ENCODE measurements at places on chromosomes 4 and X.

DNA sequence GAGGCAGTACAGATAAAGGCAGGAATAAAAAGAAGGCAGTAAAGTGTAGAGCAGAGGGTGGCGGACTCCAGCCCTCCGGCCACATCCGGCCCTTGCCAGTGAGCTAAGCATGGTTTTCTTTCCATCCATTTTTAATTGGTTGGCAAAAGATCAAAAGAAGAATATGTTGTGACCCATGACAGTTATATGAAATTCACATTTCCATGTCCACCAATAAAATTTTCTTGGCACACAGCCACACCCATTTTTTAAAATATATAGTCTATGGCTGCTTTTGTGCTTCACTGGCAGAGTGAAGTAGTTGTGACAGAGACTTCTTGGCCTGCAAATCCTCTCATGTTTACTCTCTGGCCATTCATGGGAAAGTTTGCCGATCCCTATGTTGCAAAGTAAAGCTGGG lies 29.8 kb downstream of the SLC9A6 start:
- DNase-seq, result no peak

DNA sequence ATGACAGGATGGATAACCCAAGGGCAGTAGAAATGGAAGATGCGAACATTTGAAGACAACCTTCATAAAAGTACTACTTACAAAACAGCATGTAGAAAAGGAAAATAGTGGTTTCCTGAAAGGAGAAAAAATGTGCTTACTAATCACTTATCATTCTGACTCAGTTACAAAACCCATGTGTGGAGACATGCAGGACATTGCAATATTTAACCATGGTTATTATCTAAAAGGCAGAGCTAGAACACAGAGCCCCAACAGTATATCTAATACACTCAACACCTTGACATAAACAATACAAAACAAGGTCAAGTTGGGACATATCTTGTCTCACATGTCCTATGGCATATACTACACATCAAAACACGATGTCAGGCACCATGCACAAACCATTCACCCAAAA lies 55.9 kb downstream of the EIF4E start:
- DNase-seq, result no peak

DNA sequence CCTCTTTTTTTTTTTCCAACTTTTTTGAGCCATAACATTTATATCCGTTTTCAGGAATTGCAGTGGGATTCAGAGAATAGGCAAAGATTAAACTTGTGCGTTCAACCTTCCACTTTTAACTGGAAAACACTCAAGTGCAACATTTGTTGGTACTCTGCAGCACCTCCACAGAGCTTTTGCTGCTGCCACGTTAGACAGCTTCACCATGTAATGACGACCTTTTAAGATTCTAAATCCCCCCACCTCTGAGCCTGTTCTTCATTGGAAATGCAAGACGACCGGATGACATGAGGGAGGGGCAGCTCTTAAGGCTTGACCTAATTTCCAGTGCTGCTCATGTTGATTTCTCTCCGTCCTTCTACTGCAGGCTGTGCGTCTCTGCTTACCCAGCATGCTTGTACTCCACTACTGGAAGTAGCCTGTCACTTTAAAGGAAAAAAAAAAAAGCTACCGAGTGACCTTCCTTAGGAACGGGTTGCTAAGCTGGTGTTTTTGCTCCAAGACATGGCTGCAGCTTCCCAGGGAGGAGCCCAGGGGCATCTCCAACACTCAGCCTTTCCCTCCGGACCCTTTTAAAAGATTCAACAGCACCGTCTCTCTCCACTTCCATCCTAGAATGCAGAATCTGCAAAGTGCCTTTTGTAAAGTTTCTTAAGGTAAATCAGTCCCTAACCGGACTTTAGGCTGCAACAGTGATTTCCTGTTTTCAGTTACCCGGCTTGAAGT lies at the start of gene CC2D2A:
TSS of gene CC2D2A (plus strand) at position 481 of the 726 bp plus-strand sequence. CDS start 6,051 bp downstream, outside the sequence.
- no peak for DNase-seq

GRCh38 chrX:151177141-151178027 lies 1.0 kb downstream of the GPR50 start:
- no peak for DNase-seq

DNA sequence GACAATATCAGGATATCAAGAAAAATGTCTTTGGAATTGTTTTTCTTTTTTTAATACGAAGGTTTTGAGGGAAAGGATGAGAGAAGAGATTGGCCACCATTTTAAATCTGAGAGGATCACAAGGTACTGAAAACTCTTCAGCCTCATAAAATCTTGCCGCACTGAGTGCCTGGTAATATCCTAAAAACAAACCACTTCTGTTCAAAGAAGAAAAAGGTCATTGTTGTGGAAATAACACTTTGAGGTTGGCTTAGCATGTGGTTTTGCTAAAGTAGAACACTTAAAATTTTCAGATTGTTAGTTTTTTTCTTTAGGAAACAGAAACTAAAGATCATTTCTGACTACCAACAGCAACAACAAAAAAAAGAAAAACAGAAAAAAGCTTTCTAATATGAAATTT lies 1.0 kb upstream of the CLDN22 start:
- DNase-seq, result no peak

DNA sequence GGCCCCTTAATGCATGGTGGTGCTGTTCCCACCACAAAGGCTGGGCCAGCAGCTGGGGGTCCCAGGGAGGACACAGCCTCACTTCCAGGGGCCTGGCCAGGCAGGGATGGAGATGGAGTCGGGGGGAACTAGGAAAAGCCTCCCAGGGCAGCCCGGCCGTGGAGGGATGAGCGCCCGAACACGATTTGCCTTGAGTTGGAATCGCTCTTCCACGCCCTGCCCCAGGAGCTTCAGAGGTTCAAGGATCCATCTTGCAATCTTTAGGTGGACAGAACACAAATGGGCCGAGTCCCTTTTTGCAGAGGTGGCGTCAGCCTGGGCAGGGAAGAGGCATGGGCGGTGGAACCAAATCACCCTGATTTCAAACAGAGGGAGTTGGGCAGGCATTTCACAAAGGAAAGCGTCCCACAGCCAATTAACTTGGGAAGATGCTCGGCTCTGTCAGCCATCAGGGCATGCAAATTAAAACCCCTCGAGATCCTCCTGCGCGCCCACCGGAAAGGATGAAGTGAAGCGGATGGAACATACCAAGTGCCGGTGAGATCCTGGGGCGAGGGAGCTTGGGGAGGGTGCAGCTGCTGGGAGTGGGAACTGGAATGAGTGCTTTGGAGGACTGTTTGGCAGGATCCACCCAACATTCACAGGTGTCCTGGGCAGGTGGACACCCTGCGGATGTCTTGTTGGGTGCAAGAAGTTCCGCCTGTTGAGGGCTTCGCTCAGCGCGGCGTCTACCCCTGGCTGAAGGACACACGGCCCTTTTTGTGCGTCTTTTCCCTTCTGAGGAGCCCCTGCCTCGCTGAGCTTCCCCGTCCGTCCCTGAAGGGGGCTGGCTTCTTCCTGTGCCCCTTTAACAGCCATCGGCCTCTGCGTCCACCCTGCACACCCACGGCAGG lies 75.7 kb downstream of the HTRA3 start:
- DNase-seq, result no peak

- no peak for DNase-seq
Observed at GRCh38 chr4:24197955-24198354, 308.1 kb upstream of the PPARGC1A start.
